ENCODE measurements at places on chromosomes 4 and X. TPM values are rescaled to one million over a fixed set of nuclear protein-coding genes. Genes with fewer than 3 reads are reported as not detected.

STARD8 gene
- 17.9 TPM for total RNA-seq

DNA sequence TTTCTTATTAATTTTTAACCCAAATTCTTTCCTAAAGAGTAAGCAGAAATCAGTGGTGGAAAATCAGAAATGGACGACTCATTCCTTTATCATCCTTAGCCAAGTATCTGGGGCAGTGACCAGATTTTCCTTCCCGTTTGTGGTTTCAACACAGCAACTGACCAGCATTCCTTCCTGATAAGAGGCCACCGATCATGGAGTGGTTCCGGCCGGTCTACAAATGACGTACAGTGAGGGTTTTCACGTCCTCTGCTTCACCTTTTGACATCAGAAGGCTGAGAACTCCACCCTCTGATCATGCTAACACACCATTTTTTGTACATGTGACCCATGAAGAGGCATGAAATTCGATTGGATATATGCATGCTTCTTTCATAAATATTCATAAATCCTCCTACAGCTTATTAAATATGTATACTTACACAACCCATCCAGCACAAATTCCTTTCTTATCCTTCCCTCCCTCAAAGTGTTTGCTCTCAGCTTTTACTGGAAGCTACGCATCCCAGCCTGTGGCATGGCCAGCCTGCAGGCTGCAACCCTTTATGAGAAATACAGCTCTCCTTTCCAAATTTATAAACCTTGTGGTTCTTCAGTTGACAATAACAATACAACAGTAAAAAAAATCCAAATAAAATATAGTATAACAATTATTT lies 173.0 kb upstream of the CASK start:
- H3K27me3 ChIP-seq, result no peaks in the 10 kb centered on the region
- H3K4me3 ChIP-seq, result no peak overlapping the region
- DNase-seq, result no peak

DNA sequence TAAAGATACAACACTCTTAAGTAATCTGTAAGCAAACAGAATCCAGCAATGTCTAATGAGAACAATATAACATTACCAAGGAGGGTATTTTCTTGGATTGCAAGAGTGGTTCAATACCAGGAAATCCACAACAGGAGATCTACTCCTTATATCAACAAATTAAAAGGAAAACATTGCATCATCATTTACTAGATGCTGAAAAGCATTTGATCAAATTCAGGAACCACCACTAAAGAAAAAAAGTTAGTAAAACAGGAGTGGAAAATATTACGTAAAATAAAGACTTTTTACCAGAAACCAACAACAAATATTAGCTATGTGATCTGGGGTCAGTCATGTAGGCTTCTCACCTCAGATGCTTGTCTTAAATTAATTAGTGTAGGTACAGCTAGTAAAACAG lies 66.8 kb upstream of the MAB21L2 start:
- no peak overlapping the region for H3K4me3 ChIP-seq
- H3K4me1 ChIP-seq, result no peaks in the 10 kb centered on the region
- no peak overlapping the region for H3K27ac ChIP-seq
- H3K27me3 ChIP-seq, result no peaks in the 10 kb centered on the region
- DNase-seq, result no peak
- no peaks in the 10 kb centered on the region for H3K36me3 ChIP-seq

CYP4V2 gene
- 43.2 TPM for total RNA-seq

PABPC1L2B gene
- not detected for total RNA-seq

DNA sequence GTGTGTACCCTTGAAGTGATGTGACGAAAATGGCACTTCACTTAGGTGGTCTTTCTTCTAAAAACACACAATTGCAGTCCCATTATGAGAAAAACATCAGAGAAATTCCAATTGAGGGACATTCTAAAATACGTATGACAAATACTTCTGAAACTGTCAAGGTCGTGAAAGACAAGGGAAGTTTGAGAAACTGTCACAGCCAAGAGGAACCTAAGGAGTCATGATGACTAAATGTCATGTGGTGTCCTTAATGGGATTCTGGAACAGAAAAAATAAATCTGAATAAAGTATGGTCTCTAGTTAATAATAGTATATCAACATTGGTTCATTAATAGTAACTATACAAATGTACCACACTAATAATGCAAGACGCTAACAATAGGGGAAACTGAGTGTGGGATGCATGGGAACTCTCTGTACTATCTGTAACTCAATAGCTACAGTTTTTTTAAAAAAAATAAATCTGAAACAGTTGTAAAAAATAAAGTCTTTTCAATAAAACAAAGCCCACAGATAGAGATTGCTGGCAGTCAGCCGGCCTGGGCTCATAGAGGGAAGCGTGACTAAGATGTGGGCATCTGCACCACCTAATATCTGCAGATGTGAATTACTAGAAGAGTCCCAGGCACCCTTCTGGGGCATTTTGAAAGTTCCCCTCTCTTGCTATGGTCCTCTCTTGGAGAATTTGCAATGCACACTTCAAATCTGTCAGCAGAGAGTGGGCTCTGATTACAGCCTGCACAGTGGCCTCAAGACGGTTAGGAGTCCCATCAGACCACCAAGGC lies 47.6 kb downstream of the MID1IP1 start:
- no peaks in the 10 kb centered on the region for H3K27me3 ChIP-seq
- H3K27ac ChIP-seq, result no peak overlapping the region
- no peaks in the 10 kb centered on the region for H3K4me1 ChIP-seq
- DNase-seq, result no peak
- H3K36me3 ChIP-seq, result no peaks in the 10 kb centered on the region

DMP1 gene
- 0.16 TPM for total RNA-seq

DNA sequence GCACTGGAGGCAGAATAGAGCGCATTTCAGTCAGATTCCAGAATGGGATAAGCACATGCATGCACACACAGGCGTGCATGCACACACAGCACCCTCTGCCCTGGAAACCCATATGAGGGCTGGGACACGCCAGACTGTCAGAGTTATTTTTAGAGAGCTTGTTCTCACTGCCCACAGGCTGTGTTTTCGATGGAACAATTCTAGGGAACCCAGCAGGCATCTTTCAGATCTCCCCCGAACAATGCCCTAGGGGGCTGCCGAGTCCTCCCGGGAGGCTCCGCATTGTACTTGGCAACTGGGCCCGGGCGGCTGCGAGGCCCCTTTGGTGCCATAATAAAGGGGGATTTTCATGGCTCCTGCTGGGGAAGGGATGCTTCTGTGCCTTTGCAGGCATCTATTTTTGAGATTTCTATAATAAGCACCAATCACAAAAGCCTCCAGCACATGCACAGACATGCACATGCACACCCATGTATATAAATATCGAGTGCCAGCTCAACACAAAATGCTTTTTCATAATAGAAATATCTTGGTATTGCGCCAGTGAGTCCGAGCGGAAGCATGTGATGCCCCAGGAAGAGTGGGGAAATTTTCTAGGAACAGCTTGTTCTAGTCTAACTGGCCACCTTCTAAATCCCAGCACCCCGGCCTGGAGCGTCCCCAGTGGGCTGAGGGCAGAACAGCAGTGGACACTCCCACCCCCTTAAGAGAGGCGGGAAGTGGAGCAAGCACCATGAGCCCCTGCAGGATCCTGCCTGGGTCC lies 88.5 kb downstream of the PHKA2 start:
- no peaks in the 10 kb centered on the region for H3K4me1 ChIP-seq
- H3K4me3 ChIP-seq, result no peak overlapping the region
- H3K36me3 ChIP-seq, result no peaks in the 10 kb centered on the region
- peak; percentile 87 for DNase-seq
- no peak overlapping the region for H3K27ac ChIP-seq

DNA sequence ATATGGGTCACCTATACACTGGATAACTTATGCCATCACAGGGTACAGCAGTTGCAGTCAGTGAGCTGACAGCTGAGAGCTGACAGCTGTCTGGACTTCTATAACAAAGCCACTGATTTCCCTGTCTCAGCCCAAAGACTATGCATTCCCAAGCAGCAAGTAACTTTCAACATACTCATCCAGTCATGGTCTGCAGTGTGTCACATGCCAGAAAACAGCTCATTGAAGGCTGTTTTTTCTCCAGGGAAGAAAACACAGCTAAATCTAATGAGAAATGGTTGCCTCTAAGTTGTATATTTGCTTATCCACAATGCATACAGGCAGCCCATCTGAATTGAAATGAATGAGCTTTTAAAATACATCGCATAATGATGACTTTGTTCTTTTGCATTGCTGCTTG lies 6.3 kb downstream of the KIAA1210 start:
- no peaks in the 10 kb centered on the region for H3K27me3 ChIP-seq
- no peak overlapping the region for H3K4me3 ChIP-seq
- no peaks in the 10 kb centered on the region for H3K4me1 ChIP-seq
- DNase-seq, result no peak
- H3K27ac ChIP-seq, result no peak overlapping the region

DNA sequence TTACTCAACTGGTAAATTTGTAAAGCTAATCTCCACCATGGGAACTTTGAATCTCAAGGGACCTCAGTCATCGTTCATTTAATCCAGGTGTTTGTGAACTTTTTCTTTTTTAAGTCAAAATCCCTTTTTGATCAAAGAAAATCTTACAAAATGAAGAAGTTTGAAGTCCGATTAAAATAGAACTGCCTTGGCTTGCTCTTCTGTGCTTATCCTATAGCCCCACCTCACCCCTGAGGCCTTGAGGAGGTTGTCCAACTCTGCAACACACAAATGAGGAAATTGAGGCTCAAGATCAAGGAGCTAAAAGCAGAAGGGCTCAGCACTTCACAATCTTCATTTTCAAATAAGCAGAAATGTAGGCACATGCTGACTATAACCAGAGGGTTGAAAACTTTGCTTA lies 240.3 kb upstream of the SFRP2 start:
- no peak for DNase-seq
- no peak overlapping the region for H3K4me3 ChIP-seq
- no peaks in the 10 kb centered on the region for H3K27me3 ChIP-seq
- no peak overlapping the region for H3K27ac ChIP-seq
- H3K36me3 ChIP-seq, result no peaks in the 10 kb centered on the region
- no peaks in the 10 kb centered on the region for H3K4me1 ChIP-seq

SOX3 gene
- not detected for total RNA-seq

- no peaks in the 10 kb centered on the region for H3K36me3 ChIP-seq
- H3K27me3 ChIP-seq, result no peaks in the 10 kb centered on the region
- H3K4me1 ChIP-seq, result no peaks in the 10 kb centered on the region
- no peak overlapping the region for H3K4me3 ChIP-seq
Measured at GRCh38 chr4:34628471-34628870, 1615.8 kb downstream of the ARAP2 start.

DNA sequence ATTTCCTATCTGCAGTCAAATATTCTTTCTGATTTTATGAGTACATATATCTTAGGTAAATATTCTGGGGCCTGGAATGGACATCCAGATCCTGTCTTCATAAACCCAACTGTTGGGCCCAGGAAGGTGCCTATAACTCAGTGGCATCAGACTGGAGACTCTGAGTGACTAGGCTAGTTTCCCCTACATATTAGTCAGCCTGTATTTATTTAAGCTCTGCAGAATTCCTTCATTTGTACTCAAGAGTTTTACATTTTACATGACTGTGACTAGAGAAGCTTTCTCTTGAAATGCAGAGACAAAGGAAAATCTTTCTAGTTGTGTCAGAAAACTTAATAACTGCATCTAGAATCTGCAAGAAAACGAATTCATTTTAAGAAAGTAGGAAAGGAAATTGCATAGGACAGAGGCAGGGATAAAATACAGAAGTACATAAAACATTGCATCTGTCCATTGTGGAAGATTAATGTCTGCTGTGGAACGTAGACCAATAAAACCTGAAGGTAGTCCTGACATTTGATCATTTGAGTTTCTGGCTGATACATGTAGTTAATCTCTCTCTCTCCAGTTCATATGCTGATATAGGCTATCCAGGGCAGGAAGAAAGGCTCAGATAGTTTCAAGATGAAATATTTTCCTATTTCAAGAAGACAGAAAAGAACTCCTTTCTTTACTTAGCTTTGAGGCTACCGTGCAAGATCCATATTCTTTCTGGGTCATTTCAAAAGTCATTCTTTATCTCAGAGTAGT lies 78.2 kb downstream of the OPHN1 start:
- H3K36me3 ChIP-seq, result no peaks in the 10 kb centered on the region
- no peak for DNase-seq
- H3K4me3 ChIP-seq, result no peak overlapping the region
- no peaks in the 10 kb centered on the region for H3K4me1 ChIP-seq
- no peak overlapping the region for H3K27ac ChIP-seq

GAGE13 gene
- not detected for total RNA-seq

XAGE2 gene
- not detected for total RNA-seq

GRCh38 chrX:45811326-45811725 lies 610.6 kb upstream of the DIPK2B start:
- DNase-seq, result no peak
- H3K27me3 ChIP-seq, result no peaks in the 10 kb centered on the region
- H3K4me3 ChIP-seq, result no peak overlapping the region
- no peaks in the 10 kb centered on the region for H3K36me3 ChIP-seq
- H3K27ac ChIP-seq, result no peak overlapping the region

MAGED4 gene
- 2.2 TPM for total RNA-seq

GPR50 gene
- not detected for total RNA-seq

GPR143 gene
- not detected for total RNA-seq

SYNPO2 gene
- 393 TPM for total RNA-seq

CXCL5 gene
- not detected for total RNA-seq

DNA sequence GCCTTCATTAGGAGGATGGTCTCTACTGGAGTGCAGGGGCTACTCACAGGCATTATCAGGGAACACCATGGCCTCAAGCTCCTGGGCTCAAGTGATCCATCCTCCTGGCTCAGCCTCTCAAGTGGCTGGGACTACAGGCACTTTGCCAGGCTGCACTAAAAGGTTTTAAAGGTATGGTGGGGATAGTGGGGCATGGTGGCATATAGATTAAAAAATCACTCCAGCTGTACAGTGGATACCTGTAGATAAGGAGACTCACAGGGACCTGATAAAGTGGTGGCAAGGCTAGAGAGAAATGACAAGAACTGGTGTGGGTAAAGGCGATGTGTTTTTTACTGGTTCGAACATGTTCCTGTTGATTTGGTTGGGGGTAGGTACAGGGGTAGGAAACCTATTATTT lies 5.9 kb downstream of the ZAR1 start:
- H3K36me3 ChIP-seq, result peaks cover 2% of the 10 kb centered on the region
- no peak overlapping the region for H3K4me3 ChIP-seq
- no peak overlapping the region for H3K27ac ChIP-seq
- no peaks in the 10 kb centered on the region for H3K4me1 ChIP-seq
- DNase-seq, result no peak
- H3K27me3 ChIP-seq, result no peaks in the 10 kb centered on the region

GRCh38 chrX:46305431-46305830 lies 239.8 kb downstream of the ZNF674 start:
- no peak overlapping the region for H3K27ac ChIP-seq
- H3K4me3 ChIP-seq, result no peak overlapping the region
- no peaks in the 10 kb centered on the region for H3K36me3 ChIP-seq
- DNase-seq, result no peak

- DNase-seq, result no peak
- no peaks in the 10 kb centered on the region for H3K36me3 ChIP-seq
- H3K4me1 ChIP-seq, result no peaks in the 10 kb centered on the region
- H3K27me3 ChIP-seq, result no peaks in the 10 kb centered on the region
- H3K4me3 ChIP-seq, result no peak overlapping the region
Measured at GRCh38 chrX:8823698-8824097, 22.5 kb upstream of the FAM9A start.

HERC5 gene
- total RNA-seq, result 9.8 TPM

CFAP99 gene
- total RNA-seq, result 0.13 TPM

TGIF2LX gene
- not detected for total RNA-seq

Data from aorta (tissue), 5 donors.